Daoy (cell line): ENCODE measurements at places on chromosomes 2 and 18.

DNA sequence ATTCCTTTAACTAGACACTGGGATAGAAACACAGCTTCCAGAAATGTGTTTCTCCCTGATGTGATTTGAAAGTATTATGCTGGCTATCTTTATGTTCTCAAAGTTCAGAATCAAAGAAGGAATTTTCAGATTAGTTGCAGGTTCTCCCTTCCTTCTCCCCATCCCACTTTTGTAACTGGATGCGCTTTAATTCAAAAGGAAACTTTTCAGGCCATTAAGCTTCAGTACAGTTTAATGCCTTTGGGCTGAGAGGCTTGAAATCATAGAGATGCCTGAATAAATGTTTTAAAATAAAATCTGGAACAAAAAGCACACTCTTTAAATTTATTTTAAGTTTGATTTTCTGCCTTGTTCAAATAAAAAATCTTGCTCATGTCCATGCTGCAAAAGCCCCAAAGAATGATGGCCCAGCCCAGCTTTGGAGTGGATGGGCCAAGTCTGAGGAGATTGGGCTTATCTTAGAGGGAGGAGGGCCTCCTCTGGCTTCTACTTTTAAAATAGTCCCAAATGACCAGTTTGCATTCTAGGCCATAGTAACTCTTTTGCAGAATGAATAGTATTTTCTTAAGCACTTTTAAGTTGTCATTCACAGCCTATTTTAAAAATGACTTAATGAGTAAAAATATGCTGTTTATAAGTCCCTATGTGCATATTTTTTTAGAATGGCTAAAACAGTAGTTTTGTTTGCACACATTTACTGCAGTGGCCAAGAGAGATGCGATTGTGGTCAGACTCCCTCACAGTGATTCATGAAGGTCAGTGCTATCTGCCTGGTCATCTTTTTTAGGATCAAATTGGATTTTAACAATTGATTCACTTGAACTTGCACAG is 129.2 kb downstream of the MTX2 start:
- no peak for DNase-seq

DNA sequence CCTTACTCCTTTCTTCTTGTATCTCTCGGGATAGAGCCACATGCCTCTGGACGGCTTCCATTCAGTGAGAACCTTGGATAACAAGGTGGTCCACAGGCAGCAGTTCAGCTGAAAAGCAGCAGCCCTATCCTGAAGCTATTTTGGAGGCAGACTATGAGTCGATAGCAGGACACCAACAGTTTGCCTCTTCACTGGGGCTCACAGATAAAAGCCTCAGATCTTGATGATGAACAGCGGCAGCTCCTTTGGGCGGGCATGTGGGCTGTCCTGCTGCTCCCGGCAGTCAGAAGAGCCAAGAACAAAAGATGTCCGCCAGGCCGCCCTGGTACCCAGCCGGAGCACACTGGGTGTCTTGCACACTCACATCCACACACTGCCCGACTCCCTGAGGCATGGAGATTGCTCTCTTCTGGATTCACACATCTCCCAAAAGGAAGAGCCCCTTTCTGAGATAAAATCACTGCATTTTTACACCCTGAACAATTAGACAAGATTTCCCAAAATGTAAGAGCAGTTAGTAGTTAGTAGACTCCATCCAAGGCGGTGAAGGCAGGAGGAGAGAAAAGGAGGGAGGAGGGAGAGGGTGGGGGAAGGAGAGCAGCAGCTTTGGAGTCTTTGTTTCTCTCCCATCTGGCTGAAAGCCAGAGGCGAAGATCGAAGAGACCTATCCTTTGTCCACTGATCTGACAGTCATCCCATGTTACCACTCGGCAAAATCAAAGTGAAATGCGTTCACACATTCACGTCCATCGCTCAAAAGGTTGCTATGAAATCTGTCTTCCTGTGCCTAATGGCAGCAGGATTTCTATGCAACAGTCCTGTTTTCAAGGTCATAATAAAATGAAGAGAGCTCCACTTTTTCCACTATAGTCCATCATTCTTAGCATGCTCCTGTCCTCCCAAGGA is 90.1 kb upstream of the KLF7 start:
- DNase-seq: no peak

GRCh38 chr18:1361936-1362335 is 457.3 kb downstream of the ADCYAP1 start:
- DNase-seq: peak; percentile 9

DNA sequence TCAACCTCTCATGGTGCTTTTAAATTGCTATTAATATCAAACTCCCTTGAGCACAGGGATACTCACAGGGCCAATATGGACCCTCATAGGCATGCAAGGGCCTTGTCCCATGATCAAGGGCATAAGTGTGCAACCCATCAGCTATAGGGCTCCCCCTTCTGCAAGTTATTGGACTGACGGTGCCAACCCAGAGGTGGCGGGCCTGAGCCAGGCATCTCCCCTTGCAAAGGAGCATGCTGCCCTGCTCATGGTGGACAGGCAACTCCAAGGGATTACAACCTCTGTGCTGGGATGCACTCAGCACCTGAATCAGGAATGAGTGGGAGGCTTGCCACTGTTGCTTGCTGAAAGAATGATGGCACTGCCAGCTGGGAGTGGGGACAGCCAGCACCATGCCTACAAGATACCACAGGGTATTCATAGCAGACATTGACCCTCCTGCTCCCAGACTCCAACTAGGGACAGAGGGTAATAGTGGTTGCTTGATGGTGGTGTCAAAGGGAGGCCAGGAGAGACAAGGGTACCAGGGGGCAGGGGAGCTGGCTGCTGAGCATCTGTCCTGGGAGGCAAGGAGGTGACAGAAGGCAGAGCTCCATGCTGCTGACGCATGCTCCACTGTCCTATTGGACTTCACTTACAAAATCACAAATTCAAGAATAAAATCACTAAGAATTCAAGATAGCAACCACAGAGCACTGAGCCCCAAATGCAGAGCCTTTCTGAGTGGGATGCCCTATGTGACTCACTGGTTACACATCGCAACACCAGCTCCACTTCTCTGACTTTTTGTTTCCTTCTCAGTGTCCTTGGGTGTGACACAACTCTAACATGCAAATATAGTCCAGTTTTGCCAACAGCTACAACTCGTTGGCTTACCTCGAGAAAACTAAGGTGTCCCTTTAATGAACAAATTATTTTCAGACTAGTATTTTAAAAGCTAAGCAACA is 157.1 kb upstream of the CCDC150 start:
- DNase-seq: peak; percentile 64

DNA sequence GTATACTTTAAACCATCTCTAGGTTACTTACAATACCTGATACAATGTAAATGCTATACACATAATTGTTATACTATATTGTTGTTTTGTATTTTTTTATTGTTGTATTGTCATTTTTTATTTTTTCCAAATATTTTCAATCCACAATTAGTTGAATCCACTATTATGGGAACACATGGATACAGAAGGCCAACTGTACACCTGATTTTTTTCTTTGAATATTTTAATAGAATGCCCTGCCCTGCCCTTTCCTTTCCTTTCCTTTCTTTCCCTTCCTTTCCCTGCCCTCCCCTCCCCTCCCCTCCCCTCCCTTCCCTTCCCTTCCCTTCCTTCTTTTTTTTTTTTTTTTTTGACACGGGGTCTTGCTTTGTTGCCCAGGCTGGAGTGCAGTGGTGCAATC is 120.2 kb downstream of the SLC4A3 start:
- DNase-seq: no peak

DNA sequence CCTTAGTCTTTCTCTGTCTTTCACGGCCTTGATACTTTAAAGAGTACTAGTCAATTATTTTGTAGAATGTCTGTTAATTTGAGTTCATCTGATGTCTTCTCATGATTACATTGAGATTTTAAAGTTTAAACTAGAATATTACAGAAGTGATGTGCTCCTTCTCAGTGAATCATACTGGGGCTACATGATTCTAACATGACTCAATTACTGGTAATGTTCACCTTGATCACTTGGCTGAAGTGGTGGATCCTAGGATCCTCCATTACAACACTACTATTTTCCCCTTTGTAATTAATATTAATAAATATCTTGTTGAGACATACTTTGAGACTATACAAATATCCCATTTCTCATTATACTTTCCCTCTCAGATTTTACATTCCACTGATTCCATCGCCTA is 148.5 kb downstream of the CAMKMT start:
- no peak for DNase-seq
